ENCODE measurements at places on chromosomes 16 and 17. TPM values are rescaled to one million over a fixed set of nuclear protein-coding genes. Genes with fewer than 3 reads are reported as not detected.

The PMP22 gene
- total RNA-seq: not detected

The HSD17B1 gene
- total RNA-seq: 0.91 TPM

The SLC25A19 gene
- 24.9 TPM for total RNA-seq

The C16orf90 gene
- total RNA-seq: not detected

The C1QTNF8 gene
- not detected for total RNA-seq

The TBC1D3C gene
- 2.0 TPM for total RNA-seq

The PRR11 gene
- 3.0 TPM for total RNA-seq

The SCIMP gene
- not detected for total RNA-seq

The CFDP1 gene
- 41.7 TPM for total RNA-seq

The TBC1D28 gene
- total RNA-seq: not detected

The CFAP97D1 gene
- not detected for total RNA-seq

The ACAP1 gene
- total RNA-seq: 723 TPM

The CCP110 gene
- 13.0 TPM for total RNA-seq

The SLC2A4 gene
- not detected for total RNA-seq

The ATP1B2 gene
- total RNA-seq: not detected

The TVP23C gene
- total RNA-seq: 48.9 TPM

The KRTAP3-1 gene
- not detected for total RNA-seq

The PRAC1 gene
- total RNA-seq: not detected

The ABCC12 gene
- total RNA-seq: not detected

The CLDN7 gene
- not detected for total RNA-seq

The MEIOB gene
- total RNA-seq: not detected

The SALL1 gene
- total RNA-seq: not detected

The ALDH3A1 gene
- not detected for total RNA-seq

The ATAD5 gene
- total RNA-seq: 5.7 TPM

The HYDIN gene
- not detected for total RNA-seq

The MT4 gene
- total RNA-seq: not detected

The MYH2 gene
- total RNA-seq: not detected

The CMTM2 gene
- 0.49 TPM for total RNA-seq

Measured in CD4-positive, CD25-positive, alpha-beta regulatory T cell (primary cell).